ENCODE measurements at places on chromosomes 16 and 17.

- DNase-seq = no peak
Measured at GRCh38 chr17:51028176-51028863, 92.3 kb downstream of the SPAG9 start.

GRCh38 chr17:10648956-10649355, 8.2 kb downstream of the MYH3 start:
- no peak for DNase-seq

GRCh38 chr16:75265911-75266701, 14.7 kb upstream of the BCAR1 start:
- no peak for DNase-seq

DNA sequence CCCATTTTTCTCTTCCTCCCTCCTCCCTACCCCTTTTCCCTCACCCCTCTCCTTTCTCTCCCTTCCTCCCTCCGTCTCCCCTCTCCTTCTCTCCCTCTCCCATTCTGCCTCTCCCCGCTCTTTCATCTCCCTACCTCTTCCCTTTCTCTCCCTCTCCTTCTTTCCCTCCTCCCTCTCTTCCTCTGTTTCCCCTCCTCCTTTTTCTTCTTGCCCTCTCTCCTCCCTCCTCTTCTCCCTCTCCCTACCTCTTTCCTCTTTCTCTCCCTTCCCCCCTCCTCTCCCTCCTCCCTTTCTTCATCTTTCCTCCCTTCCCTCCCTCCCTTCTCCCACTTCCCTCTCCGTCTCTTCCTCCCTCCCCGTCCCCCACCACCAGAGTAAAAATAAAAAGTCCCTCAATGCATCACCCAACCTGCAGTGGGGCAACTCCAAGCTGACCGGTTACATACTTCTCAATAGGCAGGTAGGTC, 10.4 kb downstream of the CHD9NB start:
- DNase-seq = no peak

GRCh38 chr16:88866151-88866920, at the start of gene PABPN1L:
PABPN1L (minus strand) TSS chr16:88866660; CDS start chr16:88866606, 54 bp downstream.
- DNase-seq = no peak

GRCh38 chr16:1492082-1492922, 858 bp upstream of the TELO2 start:
- DNase-seq = no peak

GRCh38 chr17:58269557-58270291, 11.0 kb downstream of the MPO start:
- no peak for DNase-seq

- DNase-seq = no peak
Measured at GRCh38 chr17:44097110-44097958, 26.1 kb downstream of the HDAC5 start.

- peak; percentile 19 for DNase-seq
Measured at GRCh38 chr16:12455287-12455798, 348.3 kb downstream of the CPPED1 start.

DNA sequence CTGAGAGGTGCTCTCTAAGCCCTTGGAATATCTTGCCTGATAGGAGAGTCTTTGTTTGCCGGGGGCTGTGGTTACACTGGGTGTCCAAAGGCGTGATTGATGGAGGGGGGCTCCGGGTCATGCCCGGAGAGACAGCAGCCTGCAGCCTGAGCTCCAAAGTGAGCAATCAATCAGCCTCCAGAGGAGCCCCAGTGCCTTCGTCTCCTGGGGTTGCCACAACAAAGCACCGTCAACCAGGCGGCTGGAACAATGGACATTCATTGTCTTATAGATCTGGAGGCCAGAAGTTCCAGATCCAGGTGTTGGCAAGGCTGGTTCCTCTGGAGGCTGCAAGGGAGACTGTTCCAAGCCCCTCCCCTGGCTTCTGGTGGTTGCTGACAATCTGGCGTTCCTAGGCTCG, 24.0 kb upstream of the GINS2 start:
- DNase-seq = no peak

GRCh38 chr17:78682363-78682762, 99.7 kb downstream of the CYTH1 start:
- no peak for DNase-seq
